ENCODE measurements at places on chromosomes 2 and 18. TPM values are rescaled to one million over a fixed set of nuclear protein-coding genes. Genes with fewer than 3 reads are reported as not detected.
A peak's percentile ranks its signal among the peaks of the same experiment; 100 is the strongest.

Gene CNDP1
- not detected for total RNA-seq

DNA sequence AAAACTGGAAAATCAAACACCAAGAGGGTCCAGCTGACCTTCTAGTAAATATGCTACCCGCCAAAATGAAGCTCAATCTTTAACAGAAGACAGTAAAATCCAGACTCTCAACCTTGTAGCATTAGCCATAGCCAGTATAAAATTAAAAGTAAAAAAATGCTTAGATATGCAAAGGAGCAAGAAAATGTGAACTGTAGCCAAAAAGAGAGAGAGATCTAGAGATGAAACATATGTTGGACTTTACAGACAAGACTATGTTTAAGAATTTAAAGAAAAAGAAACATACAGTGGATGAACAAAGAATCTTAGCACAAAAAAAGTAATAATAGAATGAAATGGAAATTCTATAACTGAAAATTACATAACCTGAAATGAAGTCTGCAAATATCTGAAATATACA, 344.5 kb downstream of the LRATD1 start:
- DNase-seq, result no peak

DNA sequence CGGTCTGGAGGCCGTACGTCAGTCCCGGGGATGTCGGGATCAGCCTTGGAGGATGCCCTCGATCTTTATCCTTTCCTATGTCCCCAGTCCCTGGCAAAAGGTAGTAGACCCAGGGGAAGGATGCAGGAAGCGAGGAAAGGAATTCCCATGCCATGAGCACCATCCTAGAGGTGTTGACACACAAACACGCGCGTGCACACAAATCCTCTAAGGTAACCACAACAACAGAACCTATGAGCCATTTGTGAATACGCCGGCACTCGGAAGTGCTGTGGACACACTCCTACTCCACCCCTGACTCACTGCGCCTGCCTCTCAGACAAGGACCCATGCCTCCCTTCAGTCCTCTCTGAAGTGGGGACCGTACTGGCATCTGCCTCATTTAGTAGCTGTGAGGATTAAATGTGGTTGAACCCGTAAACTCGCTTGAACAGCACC, 11.3 kb upstream of the MLPH start:
- no peak for DNase-seq

Gene LOXHD1
- not detected for total RNA-seq

Gene ASXL2
- total RNA-seq, result 5.1 TPM

DNA sequence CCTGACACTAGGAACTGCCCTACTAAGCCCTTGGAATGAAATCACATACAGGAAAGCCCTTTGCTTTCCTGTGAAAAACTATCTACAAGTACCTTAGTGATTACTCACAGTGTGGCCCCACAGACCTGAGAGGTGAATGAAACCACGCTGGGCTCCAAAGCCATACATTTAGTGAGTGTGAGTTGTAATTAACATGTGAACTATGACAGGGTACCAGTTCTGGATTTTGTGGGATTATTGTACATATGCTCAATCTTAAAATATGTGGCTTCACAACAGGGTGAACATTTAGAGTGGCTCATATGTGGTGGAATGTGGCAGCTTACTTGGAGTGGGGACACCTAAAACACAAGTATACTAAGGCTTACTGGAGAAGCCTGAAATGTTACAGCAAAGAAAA, 12.3 kb downstream of the KCTD1 start:
- DNase-seq, result no peak

GRCh38 chr2:72340665-72341064, 193.0 kb upstream of the CYP26B1 start:
- no peak for DNase-seq

DNA sequence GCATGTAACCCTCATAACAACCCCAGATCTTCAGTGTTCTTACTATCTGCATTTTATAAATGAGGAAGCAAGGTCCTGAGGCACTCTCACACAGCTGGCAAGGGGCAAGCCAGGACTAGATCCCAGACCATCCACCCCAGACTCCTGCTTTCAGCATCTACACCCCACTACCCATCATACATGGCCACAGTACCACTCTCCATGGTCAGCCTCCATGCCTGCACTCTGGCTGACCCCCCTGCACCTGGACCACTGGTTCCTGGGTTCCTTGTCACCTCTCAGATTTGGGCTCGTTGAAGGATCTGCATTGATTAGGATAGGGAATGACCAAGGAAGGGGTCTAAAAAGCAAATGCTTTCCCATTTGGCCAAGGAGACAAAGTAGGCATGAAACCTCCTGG, 36.0 kb upstream of the TEX51 start:
- no peak for DNase-seq

GRCh38 chr2:227479865-227480475, 8.0 kb downstream of the AGFG1 start:
- no peak for DNase-seq

- DNase-seq, result no peak
Observed at GRCh38 chr2:79580175-79580574, 67.3 kb downstream of the CTNNA2 start.

Gene PSMA8
- total RNA-seq, result not detected

DNA sequence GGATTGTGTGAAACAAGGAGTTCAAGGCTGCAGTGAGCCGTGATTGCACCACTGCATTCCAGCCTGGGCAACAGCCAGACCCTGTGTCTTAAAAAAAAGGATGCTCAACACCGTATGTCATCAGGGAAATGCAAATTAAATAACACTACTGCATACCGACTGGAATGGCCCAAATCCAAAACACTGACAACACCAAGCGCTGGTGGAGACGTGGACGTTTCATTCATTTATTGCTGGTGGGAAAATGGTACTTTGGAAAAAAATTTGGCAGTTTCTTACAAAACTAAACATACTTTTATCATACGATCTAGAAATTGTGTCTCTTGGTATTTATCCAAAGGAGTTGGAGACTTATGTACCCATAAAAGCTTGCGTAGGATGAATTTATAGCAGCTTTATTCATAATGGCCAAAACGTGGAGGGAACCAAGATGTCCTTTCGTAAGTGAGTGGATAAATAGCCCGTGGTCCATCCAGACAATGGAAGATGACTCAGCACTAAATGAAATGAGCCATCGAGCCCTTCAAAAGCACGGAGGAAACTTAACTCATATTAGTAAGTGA, 24.2 kb downstream of the NEU4 start:
- no peak for DNase-seq

- DNase-seq, result no peak
Observed at GRCh38 chr2:32832821-32833220, 113.9 kb upstream of the LTBP1 start.

- no peak for DNase-seq
Observed at GRCh38 chr18:2597639-2598038, 26.3 kb downstream of the NDC80 start.

DNA sequence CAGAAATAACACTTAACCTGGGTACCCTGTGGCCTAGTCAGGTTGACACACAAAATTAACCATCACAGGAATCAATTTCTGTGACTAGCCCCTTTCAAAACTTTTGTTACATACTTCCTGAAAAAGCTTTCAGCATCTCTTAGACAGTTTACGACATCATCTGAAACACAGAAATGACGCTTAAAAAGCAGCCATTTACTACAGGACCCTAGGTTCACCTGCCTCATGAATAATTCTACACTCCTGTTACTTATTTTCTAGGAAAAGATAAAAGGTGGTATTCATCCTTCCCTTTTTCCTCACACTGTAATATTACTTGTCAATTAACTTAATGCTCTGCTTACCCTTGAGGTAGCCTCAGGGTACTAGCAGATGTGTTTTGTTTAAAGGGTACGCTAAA, 388.4 kb downstream of the IRS1 start:
- no peak for DNase-seq

Gene TBR1
- 0.04 TPM for total RNA-seq

Gene EVA1A
- 149 TPM for total RNA-seq

DNA sequence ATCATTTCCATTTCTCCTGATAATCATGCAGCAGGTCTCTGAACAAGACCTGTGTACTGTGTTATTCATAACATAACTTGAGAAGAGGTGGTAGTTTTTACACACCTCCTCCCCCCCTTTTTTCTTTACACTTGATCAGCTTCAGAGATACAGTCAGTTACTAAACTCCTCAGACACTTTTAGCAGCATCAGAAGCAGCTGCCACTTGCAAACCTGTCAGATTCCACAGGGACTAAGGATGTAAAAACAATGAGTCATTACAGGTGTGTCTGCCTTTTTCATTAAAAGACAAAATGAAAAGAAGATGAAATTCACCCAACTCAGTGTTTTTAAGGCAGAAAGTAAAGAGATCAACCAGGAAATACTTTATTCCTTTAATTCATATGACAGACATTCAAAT, 254.0 kb downstream of the NRXN1 start:
- no peak for DNase-seq

GRCh38 chr18:75003764-75004690, 204.9 kb downstream of the PTGR3 start:
- no peak for DNase-seq

- DNase-seq, result no peak
Observed at GRCh38 chr2:160621748-160622147, 128.1 kb upstream of the RBMS1 start.

Gene CSRNP3
- total RNA-seq, result not detected

DNA sequence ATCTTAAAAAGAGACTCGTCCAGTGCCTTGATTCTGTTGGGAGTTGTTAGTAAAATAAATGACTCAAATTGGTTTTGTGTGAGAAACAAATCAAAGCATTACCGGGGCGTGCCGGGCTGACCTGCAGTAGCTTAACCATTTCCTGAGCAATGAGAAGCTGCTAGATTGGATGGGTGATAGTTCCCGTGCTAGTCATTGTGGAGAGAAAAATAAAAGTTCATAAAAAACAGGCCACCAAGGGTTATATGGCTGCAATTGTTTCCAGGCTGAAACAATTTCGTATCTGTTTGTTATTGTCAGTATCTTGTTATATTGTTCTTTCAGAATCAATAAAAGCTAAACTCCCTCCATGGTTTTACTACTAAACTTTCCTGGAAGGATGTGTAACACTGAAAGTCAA, 314.4 kb downstream of the MTX2 start:
- DNase-seq, result peak; percentile 53

DNA sequence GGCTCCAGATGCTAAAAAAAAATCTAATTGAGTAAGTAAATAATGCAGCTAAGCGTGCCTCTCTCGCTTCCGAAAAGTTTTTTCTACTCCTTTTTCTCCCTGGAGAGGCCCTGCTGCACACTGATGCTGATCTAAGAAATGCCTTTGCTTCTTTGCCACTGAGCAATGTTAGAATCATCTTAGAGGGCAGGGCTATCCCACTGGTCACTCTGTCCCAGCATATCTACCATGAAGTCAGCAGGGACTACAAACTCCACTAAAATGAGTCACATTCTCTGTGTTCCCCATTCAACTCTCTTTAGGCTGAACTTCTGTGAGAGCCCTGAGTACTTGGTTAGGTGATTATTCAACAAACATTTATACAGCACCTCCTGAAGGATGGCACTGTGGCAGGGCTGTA, 127.6 kb upstream of the LYPD1 start:
- DNase-seq, result no peak

- DNase-seq, result no peak
Observed at GRCh38 chr2:151165105-151165684, 96.5 kb downstream of the RBM43 start.

- DNase-seq, result no peak
Observed at GRCh38 chr2:240377366-240377765, 58.1 kb upstream of the GPC1 start.
